Stimulated activated CD8-positive, alpha-beta memory T cell treated with anti-CD3 and anti-CD28 coated beads, Interleukin-15, amount 100 ng/mL, for 48 hours (primary cell): ENCODE measurements at places on chromosomes 16 and 17.

GRCh38 chr17:66021757-66022156, 170.2 kb downstream of the CEP112 start:
- DNase-seq = no peak

DNA sequence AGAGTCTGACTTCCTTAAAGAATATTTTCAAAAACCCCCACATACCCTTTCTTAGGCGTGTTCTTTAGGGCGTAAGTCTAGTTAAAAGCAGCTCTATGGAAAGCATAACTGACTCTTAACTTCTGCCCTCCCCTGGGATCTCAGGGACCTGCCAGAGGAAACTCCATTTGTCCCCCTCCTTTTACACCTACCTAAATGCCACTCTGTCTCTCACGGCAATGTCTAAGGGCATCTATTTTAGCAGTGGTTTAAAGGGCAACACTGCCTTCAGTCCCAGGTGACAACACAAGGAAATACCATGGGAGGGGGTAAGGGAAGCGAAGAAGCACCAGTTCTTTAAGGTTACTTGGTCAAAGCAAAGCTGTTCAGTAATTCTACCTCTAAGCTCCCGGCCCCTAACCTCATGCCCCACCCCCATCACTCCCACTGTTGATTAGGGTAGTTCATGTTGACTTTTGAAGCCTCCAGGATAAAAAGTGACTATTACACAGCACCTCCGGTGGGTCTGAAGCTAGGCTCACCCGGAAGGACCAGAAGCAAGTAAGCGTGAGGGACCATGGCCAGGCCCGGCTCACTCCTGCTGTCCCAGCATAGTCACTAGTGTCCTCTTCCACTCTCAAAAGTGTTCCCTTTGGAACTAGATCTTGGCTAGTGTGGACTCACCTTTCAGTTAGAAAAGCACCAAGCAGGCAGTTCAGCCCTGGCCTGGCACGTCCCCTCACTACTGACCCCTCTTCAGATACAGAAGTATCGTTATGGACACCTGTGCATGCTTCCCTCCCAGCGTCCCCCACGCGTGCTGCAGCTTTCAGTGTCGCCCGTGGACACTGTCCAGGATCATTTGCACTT, 47.1 kb downstream of the CYTH1 start:
- DNase-seq = no peak

DNA sequence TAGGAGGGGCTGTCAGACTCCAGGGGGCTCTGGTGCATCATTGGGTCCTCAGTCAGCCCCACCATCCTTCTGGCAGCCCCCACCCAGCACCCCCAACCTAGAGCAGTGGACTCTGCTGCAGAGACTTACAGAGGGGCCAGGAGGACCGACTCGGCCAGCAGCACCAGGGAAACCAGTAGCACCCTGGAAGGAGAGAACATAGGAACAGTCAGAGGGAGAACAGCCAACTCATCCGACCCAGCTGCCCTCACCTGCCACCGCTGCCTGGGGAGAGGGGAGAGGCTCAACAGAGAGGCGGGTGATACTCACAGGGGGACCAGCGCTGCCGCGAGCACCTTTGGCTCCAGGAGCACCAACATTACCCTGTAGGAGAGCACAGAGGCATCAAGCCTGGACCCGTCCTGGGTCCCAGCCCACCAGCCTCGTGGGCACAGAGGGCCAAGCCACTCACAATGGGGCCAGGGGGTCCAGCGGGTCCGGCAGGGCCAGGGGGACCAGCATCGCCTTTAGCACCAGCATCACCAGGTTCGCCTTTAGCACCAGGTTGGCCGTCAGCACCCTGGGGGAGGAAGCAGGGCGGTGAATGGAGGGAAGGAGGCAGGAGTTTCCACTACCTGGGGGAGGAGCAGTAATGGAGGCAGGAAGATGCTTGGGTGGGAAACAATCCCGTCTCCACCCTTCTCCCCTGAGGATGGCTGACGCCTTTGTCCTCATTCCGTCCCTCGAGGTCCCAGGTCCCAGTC, 11.7 kb downstream of the COL1A1 start:
- DNase-seq = no peak

- DNase-seq = no peak
These were observed 35.7 kb downstream of the NLRC5 start for GRCh38 chr16:57024894-57025680.

GRCh38 chr17:38617074-38617860, 11.5 kb upstream of the SRCIN1 start:
- no peak for DNase-seq

GRCh38 chr16:84047626-84048025, 5.0 kb upstream of the SLC38A8 start:
- no peak for DNase-seq

DNA sequence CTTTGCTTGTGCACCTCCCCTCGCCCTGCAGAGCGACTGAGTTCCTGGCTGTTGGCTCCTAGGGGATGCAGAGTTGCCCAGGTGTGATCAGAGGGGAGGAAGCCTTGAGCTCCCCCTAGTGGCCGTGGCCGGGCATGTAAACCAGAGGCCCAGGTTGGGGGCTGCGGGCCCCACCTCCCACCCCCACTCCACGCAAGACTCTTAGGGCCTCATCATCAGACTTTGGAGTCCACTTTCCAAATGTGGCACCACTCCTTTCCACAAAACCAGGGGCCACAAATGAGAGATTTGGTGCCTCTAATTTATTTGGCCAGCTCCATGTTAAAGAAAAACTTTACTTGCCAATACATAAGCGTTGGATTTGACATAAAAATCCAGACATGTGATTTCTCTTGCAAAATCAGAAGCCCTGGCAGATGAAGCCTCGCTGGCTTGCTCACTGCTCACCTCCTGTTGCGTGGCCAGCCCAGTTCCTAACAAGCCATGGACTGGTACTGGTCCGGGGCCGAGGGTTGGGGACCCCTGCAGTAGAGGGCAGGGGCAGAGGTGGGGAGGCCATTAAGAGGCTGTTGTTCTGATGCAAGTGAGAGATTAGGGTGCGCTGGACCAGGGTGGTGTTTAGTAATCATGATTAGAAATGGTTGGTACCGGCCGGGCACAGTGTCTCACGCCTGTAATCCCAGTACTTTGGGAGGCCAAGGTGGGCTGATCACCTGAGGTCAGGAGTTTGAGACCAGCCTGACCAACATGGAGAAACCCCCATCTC, 28.7 kb upstream of the GAS7 start:
- peak; percentile 27 for DNase-seq

DNA sequence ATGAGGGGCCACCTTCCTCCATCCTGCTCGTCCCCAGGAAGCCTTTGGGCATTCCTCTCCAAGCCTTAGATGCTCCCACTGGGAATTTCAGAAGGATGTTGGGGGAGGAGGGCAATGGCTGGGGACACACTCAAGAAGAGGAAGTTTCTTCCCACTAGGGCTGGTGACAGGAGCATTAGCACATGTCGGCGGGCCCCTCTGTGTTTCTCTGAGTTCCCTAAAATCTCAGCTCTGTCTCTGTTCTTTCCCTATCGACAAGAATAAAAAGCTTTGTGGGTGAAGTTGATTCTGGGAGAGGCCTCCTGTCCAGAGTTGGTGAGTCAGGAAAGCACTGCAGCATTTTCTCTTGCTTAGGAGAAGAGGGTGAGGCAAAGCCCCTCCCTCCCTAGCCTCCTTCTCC, 19.7 kb upstream of the C17orf107 start:
- DNase-seq = no peak

GRCh38 chr16:79456036-79456435, 144.5 kb downstream of the MAF start:
- no peak for DNase-seq

DNA sequence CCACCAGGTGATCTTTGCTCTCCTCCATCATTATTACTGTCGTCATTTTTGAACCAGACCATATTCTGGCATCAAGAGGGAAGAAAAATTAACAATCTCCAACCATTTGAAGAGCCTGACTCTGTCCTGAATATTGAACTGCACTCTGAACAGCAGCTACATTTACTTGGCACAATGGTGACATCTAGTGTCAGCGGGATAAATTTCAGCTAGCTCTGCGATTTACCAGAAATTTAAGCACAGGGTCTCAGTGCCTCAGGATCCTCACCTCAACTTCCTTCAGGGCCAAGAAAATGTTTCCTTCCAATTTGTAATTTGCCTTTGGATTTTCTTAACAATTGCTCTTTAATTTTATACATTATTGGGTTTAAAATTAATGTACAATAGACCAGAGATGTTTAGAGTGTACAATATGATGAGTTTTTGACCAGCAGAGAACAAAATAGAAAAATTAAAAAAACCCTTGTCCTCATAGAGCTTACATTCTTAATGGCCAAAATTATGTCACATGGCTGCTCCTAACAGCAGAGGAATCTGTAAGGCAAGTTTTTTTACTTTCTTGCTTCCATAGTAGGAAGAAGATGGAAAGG, 10.7 kb upstream of the ZNF19 start:
- peak; percentile 5 for DNase-seq

- no peak for DNase-seq
These were observed 25.4 kb upstream of the ITGB4 start for GRCh38 chr17:75695830-75696271.
